Breast epithelium (tissue), 4 donors: ENCODE measurements at places on chromosomes 2 and 18.

DNA sequence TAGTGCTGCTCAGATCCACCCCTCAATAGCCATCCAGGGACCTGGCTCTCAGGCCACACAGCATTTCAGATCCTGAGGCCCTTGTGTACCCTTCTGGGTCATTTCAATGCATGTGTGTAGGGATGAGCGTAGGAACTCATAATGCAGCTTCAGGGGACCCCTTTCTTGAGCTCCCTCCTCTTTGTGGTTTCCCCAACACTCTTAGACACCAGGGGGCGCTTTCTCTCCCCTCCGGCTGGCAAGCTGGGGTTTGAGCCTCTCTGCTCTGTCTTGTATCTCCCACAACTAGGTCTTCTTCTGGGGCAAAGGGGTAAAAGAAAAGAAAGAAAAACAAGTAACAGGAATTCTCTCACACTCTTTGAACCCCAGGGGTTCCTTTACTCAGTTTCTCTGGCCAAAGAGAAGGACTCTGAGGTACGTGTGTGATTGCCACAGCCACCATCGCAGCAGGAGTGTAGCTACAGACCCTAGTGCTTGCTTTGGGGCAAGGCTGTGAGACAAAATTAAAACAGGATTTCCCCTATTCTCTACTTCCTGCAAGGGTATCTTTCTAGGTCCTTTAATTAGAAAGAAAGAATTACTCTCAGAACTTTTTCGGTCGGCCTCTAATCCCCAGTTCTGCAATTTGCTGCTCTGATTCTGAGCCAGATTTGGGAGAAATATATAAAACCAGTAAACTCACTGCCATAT is 38.0 kb downstream of the CABYR start:
- no peak for DNase-seq

GRCh38 chr2:148920559-148920958 is 45.5 kb downstream of the KIF5C start:
- no peak for DNase-seq

DNA sequence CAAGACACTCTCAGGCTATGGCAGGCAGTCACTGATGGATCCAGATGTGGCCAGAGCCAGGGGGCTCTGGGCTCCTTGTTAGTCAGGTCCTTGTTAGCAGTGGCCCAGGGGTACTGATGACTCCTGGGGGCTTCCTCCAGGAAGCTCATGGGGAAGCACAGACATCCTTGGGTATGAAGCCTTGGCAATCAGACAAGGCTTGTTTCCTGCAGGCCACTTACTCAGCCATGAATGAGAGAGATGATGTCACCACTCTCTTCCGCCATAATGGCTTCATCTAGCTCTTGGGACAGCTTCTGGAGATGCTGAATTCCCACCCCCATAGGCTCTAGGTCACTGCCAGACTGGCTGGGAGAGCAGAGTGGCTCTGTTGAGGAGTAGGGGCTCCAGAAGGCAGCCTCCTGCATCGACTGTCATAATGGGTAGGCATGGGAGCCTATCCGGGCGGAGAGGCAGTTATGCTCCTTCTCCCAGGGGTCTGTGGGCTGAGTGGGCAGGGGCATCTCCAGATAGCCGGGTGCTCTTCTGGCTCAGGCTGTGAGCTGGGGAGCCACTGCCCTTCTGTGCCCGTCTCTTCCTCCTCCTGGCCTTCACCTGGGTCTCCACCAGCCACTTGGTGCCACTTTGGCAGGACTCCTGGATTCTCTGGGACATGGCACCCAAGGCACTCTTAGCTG is 40.2 kb upstream of the BMPR2 start:
- DNase-seq, result no peak

DNA sequence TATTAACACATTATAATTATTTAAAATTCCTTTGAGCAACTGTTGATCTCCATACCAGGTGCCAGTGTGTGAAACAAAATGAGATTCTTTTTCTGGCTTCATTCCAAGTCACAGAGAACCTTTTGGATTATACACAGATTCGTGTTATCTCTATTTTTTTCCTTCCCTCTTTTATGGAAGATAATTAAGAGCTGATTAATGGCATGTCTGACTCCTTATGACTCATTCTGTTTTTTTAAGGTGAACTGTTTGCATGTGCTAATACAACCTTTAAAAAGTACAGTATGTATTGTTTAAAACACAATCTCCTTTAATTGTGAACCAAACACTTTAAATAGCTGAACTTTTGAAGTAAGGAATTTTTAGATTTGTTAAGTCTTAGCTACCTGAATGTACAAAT is 39.3 kb downstream of the PELI1 start:
- no peak for DNase-seq

GRCh38 chr18:45361125-45361851 is 254.0 kb upstream of the SLC14A2 start:
- DNase-seq, result no peak

DNA sequence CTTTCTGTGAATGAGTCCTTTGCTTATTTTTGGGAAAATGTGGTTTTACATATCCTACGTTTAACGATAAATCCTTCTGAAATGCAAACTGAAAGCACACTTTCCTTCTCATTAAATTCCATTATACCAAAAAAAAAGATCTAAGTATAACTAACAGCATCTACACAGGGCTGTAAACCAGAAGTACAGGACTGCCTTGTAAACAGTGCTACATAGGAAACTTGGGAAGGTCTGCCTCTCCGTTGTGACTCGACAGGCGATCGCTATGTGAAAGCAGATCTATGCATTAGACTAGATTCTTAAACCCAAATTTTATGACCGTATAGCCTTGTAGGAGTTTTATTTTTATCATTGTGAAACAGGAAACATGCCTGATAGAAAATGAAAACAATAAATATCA is 690.5 kb downstream of the ARHGAP15 start:
- DNase-seq, result no peak

DNA sequence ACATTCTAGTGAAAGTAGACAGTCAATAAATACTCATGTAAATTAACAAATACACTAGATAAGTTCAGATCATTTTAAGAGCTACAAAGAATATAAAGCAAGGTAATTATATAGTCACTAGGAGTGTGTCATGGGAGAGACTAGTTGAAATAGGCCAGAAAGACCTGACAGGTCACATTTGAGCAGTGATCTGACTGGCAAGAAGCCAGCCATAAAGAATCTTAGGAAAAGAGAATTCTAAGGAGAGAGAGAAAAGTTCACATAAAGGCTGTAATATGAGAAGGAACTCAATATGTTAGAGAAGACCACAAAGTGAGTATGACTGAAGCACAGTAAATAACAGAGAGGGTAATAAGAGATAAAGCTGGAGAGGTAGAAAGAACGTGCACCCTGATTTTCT is 31.2 kb downstream of the VSNL1 start:
- DNase-seq, result no peak

- peak; percentile 32 for DNase-seq
These were observed at the start of gene LYPD6 for GRCh38 chr2:149330127-149331022. Gene LYPD6, plus strand, starts transcription at chr2:149330587. Its CDS starts 107,122 bp downstream, at chr2:149437709.

DNA sequence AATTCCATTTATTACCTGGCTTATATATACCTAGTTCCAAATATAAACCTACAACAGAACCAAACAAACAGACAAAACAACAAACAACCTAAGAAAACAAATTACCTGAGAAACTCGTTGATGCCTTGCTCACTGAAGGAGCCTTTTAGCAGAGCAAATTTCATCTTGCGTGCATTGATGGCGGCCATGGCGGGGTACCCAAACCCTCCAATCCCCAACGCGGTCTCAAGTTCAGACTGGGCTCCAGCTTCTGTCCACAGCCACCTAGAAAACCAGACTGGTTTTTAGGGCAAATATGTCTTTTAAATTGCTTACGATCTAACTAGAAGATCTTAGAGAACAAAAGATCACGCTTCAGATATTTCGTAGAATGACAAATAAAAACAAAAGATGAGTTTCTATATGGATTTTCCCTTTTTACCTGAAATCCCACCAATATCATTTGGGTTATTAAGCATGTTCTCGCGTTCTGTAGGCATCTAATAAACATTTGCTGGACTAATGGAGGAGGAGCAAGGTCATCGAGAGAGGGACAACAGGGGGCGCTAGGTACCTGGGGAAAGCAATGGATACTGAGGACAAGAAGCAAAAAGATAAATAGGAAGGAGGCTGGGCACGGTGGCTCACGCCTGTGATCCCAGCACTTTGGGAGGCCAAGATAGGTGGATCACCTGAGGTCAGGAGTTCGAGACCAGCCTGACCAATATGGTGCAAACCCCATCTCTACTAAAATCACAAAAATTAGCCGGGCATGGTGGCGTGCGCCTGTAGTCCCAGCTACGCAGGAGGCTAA is 25.2 kb downstream of the PDIA6 start:
- no peak for DNase-seq

DNA sequence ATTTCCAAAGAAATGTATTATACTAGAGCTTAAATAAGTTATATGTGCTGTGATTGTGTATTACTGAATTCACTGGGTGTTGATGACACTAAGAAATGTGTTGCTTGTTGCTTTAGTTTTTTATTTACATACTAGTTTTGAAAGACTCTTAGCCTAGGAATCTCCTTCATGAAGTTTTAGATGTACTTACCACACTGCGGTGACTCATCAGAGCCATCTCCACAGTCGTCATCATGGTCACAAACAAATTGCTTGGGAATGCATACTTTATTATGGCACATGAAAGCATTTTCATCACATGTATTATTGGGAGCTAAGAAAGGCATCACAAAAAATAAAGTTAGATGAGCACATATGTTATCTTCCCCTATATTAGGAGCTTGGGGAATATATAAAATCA is 1624.2 kb downstream of the LRP1B start:
- no peak for DNase-seq

- DNase-seq, result no peak
These were observed 23.2 kb upstream of the TACR1 start for GRCh38 chr2:75222527-75222926.

- DNase-seq, result no peak
These were observed 1407.0 kb upstream of the CELF4 start for GRCh38 chr18:38972571-38972970.

GRCh38 chr2:1945819-1946218 is 201.5 kb upstream of the PXDN start:
- no peak for DNase-seq

GRCh38 chr2:168357797-168358472 is 98.1 kb upstream of the CERS6 start:
- DNase-seq, result no peak

DNA sequence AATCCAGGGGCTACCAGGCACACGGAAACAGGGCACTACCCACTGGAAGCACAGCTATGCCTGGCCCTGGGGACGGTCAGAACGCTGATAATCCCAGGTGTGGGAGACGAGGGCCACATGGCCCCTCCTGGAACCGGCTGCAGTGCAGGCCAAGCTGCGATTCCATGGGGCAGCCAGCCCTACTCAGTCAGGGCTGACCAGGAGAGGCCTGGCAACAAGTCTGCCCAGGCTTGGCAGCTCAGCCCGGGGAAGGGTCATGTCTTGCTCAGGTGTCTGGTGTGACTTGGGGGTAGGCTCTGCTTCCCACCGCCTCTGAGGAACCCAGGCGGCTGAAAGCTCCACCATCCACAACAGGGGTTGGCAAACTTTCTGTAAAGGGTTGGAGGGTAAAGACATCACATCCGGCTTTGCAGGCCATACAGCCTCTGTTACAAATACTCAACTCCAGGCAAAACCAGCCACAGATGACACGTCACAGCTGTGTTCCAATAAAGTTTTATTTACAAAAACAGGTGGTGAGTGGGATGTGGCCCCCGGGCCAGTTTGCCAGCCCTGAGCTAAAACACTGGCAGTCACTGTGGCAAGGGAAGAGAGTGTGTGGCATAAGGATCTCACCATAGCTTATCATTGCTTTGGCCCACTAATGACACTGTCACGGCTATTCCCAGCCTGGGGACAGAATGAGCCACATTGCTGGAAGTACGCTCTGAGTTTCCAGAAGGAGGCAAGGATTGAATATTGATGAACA is 85.2 kb downstream of the NDUFA10 start:
- DNase-seq, result peak; percentile 25

DNA sequence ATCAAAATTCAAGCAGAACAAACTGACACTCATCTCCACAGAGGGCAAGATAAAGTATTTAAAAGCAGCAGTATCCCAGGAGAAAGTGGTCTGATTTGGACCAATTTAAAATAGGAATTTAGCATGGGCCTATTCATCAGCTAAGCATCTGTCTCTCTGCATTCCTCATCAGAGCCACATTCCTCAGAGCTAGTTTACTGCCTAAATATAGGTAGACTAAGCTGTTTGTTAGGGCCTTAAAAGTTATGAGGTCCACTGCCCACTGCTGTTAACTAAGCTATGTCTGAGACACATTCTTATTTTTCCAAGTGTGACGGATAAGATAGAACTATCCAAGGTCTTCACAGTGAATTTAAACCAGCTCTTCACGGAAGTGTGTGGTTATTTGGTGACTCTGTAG is 17.6 kb downstream of the NEB start:
- no peak for DNase-seq
